ENCODE measurements at places on chromosomes 16 and 17.

GRCh38 chr17:75848523-75849278 lies 4.5 kb upstream of the UNC13D start:
- DNase-seq = peak; percentile 87

GRCh38 chr16:11642765-11643116 lies 25.5 kb upstream of the SNN start:
- DNase-seq = no peak

DNA sequence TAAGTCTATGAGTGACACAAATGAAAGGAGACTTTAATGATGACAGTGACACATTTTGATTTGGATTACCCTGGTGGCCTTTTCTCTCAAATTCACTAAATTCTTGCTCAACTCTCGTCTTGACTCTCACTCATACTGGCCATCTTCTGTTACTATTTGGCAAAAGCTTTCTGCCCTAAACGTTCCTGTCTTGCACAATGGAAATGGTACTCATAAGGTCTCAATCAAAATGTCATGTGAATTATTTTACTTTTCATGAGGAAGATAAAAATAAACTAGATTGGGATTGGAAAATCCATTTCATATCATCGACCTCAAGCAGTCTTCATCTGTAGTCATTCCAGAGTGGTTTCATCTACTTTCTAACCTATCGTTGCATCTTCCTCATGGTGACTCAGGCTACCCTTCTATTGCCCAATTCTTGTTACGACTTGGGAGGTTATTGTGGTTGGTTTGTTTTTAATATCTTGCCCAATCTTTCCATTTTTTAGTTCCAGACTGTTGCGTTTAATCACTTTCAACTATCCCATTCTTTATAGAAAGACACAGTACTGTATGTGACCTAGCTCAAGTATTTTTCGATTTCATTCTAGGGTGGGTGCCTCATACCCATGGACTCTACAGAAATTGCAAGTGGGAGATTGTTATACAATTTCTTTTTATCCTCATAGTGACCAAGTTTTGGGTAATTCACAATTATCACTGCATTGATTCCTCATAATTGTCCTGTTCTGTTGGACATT lies 317.2 kb upstream of the KCNJ16 start:
- DNase-seq = no peak

GRCh38 chr17:8151120-8151640 lies 1.0 kb downstream of the PER1 start:
- DNase-seq = peak; percentile 85

DNA sequence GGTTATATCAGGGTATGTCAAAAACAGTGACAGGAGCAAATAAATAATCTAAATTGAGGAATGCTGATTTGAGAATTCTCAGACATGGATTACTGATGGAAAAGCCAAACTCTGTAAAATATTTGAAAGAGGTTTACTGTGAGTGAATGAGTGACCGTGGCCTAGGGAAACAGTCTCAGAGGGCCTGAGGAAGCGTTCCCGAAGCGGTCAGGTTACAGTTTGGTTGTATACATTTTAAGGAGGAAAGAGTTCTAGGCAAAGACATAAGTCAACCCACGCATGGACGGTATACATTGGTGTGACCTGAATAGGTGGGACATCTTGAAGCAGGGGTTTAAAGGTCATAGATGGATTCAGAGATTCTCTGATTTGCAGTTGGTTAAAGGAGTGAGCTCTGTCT lies 771.7 kb downstream of the KCNJ18 start:
- DNase-seq = no peak

- no peak for DNase-seq
These were observed 32.2 kb upstream of the IL21R start for GRCh38 chr16:27369806-27370205.

- DNase-seq = no peak
These were observed 140.1 kb downstream of the CLEC16A start for GRCh38 chr16:11084484-11084875.

- peak; percentile 6 for DNase-seq
These were observed 11.7 kb downstream of the TRIM37 start for GRCh38 chr17:59094861-59095530.

DNA sequence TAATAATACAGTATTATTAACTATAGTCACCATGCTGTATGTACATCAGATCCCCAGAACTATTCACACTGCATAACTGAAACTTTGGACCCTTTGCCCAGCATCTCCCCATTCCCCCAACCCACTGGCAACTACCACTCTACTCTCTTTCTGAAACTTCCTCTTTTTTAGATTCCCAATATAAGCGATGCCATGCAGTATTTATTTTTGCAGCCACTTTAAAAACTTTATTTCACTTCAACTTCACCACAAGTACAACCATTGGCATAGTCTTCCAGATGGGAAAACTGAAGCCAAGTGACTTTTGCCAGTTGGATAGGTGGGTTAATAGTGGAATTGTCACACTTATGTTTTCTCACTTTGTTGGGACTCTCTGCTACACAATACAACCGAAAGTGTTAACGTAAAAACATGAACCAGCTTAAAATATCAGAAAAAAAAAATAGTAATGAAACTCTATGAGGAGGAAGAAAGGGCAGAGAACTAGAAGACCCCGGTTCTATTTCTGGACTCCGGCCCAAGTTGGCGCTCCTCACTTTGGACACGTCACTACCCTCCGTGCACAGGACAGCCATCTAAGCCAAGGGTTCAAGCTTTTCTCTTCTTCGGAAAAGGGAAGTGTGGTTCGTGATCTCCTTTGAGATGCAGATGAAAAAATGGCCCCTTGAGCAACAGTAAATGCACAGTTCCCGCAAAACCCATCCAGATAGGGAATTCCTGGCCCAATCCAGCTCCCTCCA lies 743 bp downstream of the SHCBP1 start:
- no peak for DNase-seq

DNA sequence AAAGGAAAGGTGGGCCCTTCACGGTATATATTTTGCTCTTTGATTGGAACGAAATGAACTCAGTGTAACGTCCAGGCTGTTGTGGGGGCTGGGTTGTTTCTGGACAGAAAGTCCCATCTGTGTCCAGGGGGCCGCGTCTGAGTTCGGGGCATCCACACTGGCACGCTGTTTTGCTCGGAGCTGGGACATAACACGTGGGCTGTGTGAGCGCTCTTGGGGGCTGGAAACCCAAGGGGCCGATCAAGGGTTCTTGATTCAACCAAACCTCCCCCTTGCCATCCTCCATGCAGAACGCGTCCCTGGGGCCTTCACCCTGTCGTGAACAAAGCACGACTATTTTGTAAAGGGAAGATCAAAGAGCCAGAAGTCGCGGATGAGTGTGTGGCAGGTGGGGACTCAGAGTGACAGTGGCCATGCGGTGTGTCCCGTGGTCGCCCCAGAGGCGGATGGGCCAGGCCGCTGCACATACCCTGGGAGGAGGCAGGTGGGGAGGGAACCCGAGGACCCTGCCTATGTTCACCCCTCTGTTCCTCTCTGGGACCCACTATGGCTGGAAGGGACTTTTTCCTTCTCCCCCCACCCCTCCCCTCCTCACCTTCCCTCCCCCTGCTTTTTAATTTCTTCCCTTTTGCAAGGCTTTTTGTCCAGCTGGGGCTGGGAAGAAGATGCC lies 387.2 kb downstream of the SEC14L1 start:
- no peak for DNase-seq

- no peak for DNase-seq
These were observed 273.8 kb downstream of the CDH13 start for GRCh38 chr16:82900559-82900958.

- no peak for DNase-seq
These were observed 246.1 kb downstream of the IRX3 start for GRCh38 chr16:54040480-54040879.
